ENCODE measurements at places on chromosomes 2 and 18.

GRCh38 chr2:151851761-151852160 is 23.5 kb upstream of the ARL5A start:
- DNase-seq, result no peak

DNA sequence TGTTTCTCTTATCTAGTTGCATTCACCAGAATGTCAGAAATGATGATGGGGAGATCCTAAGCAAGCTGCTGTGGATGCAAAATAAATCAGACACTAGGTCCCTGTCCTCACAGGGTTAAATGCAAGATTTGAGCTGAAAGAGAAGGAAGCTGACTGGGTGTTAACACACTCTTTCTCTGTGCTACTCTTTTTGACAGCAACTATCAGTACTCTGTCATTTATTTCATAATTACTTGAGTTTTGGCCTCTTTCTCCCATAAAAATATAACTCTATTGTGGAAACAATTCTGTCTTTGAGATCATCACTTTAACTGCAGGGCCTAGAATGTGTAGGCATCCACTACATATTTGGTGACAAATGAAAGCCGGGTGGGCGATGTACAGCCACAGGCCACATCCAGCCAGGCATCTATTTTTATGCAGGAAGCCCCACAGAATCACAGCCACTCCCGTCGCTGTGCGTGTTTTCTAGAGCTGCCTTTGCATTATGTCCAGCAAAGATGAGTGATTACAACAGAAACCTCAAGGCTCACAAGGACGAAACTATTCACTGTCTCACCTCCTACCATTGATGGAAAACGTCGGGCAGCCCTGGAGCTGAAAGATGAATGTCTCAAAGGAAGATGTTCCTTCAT is 849.0 kb downstream of the RNF144A start:
- DNase-seq, result no peak

DNA sequence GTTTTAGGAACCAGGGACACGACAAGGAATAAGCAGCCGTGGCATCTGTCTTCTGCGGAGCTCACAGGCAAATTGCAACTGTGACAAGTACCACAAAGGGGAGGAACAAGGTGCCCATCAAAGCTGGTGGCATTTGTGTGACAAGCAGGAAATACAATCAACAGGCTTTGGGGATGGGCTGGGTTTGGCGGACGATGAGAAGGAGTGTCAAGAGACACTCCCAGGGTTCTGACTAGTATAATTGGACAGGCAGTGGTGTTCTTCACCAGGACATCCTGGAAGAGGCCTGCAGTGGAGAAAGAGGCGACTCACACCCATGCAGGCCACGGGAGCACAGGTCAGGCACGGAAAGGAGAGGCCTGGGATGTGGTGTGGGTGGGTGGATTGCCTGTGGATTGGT is 14.2 kb upstream of the SPATA3 start:
- DNase-seq, result no peak

DNA sequence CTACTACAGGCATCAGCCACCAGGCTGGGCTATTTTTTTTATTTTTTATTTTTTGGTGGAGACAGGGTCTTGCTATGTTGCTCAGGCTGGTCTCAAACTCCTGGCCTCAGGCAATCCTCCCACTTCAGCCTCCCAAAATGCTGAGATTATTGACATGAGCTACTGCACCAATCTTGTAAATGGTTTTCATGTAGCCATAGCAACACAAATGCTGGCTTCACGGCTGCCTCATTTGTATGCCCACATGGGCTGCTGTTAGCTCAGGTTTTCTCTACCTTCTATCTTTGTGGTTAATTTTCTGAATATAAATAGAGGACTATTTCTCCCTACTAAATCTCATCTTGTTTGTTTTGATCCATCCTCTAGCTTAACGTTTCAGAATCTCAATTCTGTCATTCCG is 58.2 kb downstream of the PLEKHM3 start:
- DNase-seq, result no peak

DNA sequence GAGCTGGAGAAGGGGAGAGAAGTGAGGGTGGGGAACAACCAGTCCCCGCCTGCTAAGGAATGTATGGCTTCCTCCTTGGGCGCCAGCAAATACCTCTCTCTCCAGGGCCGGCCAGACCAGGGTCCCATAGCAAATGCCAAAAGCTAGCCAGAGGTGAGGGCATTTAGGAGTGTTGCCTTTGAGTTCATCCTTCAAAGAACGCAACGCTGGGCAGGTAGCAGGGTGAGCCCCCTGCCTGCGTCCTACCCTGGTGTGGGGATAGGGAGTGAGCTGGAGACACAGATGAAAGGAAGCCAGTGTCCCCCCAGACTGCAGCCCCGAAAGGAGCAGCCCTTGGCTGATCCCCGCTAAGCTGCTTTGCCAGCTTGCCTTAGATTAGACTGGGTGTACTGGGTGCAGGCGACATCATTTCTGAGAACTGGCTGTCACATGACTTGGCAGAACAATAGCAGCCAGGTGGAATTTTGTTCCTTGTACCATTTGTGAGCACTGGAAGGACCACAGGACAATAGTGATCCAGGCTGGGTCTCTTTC is 40.4 kb downstream of the KLHL29 start:
- no peak for DNase-seq

DNA sequence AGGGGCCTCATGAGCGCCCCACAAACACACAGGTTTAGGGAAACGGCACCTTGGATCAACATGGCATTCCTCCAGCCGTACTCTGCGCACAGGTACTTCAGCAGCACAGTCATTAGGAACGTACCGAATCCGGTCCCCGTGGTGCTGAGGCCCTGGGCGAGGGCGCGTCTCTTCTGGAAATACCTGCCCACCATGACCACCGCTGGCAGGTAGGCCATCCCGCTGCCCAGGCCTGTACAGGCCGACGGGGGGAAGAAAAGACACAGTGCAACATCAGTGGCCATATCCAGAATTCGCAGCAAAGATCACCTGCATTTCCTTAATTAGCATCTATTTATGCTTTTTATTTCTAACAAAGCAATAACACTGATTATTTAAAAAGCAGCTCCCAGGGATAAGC is 22.2 kb downstream of the SLC16A14 start:
- no peak for DNase-seq

GRCh38 chr2:112239862-112240261 is 15.0 kb downstream of the ZC3H8 start:
- DNase-seq, result no peak

DNA sequence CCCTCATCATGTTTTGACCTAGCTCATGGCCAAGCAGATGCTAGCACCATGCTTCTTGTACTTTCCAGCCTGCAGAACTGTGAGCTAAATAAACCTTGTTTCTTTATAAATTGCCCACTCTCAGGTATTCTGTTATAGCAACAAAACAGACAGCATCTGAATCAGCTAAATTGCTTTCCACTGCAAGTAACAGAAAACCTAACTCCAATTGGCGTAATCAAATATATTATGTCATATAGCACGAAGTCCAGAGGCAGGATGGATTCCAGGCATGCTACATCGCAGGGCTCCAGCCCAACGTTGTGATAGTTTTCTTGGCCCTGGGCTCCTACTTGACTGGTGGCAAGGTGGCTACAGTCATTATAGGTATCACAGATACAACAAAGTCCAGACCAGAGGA is 10.4 kb upstream of the CUL3 start:
- no peak for DNase-seq

DNA sequence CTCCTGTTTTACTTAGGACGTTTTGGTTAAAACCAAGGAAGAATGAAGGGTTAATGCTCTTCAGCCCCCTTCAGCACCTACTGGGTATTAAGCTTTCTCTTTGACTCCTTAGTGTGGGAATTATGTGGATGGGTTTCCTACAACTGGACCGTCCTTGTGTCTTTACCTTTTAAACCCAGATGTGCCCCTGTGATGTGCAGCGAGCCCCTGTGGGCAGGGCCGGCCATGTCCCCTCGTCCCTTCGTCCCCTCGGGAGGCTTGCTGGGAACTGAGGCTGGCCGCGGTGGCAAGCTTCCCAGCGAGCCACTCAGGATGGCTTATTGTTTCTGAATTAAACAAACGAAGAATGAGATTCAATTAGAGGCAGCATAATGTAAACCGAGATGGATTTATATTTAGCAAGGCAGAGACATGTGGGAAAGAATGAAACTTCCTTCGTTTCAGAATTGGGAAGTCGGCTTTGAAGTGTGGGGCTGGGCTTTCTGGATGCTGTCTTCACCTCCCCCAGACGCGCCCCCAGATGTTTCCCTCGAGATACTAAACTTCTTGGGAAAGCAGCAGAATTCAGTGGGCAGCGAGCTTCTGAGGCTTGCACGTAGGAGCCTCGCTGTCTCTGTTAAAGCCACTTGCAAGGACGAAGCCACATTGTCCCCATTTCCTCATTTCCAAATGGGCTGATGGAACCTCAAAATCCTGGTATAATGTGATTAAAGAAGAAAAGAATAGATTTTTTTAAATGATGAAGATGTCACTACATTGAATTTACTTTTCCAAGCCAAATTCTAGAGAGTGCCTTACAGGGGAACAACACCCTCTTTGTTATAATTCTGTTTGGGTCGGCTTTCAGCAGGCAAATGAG is 146.0 kb downstream of the VAPA start:
- DNase-seq, result no peak

DNA sequence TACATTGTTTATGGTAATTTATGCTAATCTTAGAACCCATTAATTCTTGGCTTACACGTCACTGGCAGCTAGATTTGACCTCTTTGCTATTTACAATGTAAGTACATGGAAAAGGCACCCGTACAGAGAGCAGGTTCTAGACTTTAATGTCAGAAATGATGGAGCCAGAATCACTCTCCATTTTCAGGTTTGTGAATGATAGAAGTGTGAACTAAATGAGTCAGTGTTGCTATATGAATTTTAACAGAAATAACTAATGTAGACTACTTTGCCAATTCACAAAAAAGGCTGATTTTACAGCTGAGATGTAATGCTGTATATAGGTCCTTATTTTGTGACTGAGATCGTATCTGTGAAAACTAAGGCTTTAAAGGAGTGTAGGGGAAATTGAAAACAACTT is 214.6 kb downstream of the LDLRAD4 start:
- no peak for DNase-seq

DNA sequence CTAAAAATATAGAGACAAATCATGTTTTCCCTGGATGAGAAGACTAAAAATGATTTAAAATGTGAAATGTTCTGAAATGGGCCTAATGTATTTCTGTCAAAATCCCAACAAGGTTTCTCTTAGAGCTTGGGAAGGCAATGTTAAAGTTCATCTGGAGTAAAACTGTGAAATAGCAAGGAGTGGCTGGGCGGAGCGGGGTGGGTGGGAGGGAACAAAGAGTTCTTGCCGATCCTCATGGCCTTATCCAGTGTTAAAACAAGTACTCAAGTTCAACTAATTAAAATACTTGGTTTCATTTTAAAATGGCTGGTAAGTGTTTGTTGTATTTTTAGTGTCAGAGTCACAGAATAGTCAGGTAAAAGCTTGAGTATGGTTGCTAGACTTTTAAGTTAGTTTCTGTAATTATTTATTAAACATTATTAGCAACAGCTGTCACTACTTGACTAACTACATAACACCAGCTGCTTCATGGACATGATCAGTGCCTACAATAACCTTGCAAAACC is 87.3 kb downstream of the RTN4 start:
- no peak for DNase-seq

DNA sequence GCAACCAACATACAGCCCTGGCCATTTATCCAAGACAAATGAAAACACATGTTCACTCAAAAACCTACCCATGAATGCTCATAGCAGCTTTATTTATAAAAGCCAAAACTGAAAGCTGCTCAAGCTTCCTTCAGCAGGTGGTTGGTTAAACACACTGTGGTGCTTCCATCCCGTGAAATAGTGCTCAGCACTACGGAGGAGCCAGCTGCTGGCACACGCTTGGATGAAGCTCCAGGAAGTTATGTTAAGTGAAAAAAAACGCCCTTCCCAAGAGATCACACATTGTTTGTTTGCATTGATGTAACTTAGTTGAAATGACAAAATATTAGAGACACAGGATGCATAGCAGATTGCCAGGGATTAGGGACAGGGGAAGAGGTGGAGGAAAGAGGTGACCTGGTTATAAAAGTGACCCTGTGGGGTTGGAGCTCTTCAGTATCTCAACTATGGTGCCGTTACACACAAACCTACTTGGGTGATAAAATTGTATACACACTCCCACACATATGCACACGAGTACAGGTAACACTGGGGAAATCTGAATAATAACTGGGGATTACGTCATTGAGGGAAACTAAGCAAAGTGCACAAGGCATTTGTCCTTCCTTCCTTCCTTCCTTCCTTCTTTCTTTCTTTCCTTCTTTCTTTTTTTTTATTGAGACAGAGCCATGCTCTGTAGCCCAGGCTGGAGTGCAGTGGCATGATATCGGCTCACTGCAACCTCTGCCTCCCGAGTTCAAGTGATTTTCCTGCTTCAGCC is 6.2 kb upstream of the ALPG start:
- DNase-seq, result no peak

GRCh38 chr2:381941-382727 is 94.2 kb upstream of the ALKAL2 start:
- no peak for DNase-seq

DNA sequence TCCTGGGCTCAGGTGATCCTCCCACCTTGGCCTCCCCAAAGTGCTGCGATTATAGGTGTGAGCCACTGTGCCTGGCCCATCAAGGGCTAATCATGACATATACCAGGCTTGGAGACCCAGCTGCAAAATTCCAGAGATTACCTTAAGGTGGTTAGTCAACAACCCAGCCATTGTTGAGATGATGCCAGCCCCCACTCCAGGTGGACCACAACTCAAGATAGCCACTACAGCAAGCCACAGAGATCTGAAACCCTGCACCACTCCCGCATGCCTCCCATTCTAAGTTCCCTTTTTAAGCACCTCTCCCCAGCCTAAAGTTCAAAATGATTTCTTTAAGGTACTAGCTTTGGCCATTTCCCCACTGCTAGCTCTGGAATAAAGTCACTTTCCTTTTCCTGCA is 4.6 kb upstream of the CLK1 start:
- no peak for DNase-seq

DNA sequence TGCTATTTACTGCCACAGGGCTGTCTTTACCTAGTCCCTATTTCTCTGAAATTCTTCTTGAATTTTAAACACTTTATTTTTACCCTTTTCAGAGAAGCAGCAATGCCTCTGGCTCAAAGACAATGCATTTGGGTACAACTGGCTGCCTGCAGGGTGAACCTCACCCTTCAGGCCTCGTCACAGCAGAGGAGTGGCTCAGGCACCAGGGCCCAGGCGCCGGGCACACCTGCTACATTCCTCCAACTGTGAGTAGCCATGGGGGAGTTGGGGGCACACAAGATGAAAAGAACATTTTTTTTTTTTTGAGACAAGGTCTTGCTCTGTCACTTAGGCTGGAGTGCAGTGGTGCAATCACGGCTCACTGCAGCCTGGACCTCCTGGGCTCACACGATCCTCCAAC is 74.9 kb upstream of the KCNE4 start:
- no peak for DNase-seq

DNA sequence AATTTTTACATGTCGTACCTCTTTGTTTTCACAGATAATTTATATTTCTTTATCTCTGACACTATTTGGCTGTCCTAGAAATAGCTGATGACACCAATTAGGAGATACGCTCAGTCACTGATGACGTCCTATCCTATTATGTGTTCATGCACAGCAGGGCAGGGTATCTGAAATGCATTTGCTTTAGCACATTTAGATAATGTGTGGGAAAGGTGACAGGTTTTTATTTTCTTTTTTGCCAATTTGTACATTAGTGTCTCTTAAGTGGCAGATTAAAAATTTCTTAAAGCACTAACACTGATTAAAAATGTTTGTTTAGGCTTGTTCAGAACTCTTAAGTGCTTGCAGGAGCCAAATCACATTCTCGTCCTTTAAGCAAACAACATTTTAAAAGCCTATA is 39.7 kb downstream of the CDC42EP3 start:
- no peak for DNase-seq

GRCh38 chr2:43004879-43005244 is 212.5 kb upstream of the HAAO start:
- DNase-seq, result no peak

Data from stimulated activated CD8-positive, alpha-beta memory T cell treated with anti-CD3 and anti-CD28 coated beads, Interleukin-15, amount 100 ng/mL, for 24 hours (primary cell).